ENCODE measurements at places on chromosomes 3 and 15.

GRCh38 chr3:56115698-56116097 lies 352.6 kb downstream of the ERC2 start:
- H3K4me1 ChIP-seq: peaks cover 2% of the 10 kb centered on the region
- H3K27me3 ChIP-seq: no peaks in the 10 kb centered on the region

DNA sequence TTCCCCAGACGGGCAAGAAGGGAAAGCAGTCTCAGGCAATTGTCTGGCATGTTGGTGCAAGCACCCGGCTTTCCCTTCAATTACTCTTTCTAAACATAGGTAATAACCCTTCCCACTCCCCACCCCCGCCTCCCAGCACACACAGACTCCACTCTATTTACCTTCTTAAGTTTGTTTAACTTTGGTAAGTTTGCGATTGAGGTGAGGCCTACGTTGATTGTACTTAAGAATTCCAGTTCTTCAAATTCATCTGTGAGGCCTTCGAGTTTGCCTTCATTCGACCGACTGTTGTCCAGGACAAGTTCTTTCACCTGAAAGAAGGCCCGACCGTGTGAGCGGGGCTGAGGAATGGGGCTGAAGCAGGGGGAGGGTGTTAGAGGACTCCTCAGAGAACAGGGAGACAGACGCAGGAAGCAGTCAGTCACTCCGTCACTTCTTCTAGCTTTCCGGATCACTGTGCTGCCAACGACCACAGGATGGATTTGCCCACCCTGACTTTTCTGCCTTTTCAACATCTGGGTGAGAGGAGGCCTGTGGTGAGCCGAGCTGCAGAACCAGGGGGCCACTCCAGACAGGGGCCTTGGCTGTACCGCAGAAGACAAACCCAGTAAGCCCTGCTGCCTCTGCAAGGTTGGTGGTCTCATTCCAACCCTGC lies 33.0 kb downstream of the ANP32A start:
- no peak for DNase-seq
- H3K27me3 ChIP-seq: no peaks in the 10 kb centered on the region
- H3K27ac ChIP-seq: no peak overlapping the region

DNA sequence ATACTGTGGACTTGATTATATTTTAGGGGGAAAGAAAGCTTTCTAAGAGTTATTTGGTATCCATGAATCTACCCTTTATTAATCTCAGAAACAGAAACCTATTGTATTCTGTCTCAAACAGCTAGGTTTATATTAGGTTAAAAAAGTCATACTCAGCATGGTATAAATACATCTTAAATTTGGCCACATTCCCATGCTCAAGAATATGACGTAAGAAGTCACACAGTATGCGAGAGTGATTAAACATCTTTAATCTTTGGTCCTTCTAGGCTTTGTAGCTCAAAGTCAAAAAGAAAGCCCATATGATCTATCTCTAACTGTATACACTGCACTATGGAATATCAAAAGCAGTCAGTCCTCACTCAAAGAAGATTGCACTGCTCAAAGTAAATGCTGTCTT lies 131.4 kb downstream of the EPHA3 start:
- no peak overlapping the region for H3K4me3 ChIP-seq
- peak; percentile 11 for DNase-seq
- no peaks in the 10 kb centered on the region for H3K4me1 ChIP-seq
- no peaks in the 10 kb centered on the region for H3K27me3 ChIP-seq
- H3K36me3 ChIP-seq: no peaks in the 10 kb centered on the region

DNA sequence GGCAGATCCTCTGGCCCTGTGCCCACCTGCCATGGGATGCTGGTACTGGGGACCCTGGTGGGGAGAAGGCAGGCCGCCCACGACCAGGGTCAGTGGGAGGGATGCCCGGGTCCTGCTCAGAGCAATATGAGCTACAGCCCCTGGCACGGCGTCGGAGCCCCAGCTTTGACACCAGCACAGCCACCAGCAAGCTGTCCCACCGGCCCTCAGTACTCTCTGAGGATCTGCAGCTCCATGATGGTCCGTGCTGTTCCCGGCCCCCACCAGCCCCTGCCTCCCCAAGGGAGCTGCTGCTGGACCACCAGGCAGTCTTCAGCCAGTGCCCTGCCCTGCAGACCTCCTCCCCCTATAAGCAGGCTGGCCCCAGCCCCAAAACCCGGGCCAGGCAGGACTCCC lies 11.5 kb downstream of the DISP2 start:
- H3K4me3 ChIP-seq: no peak overlapping the region
- H3K27ac ChIP-seq: no peak overlapping the region
- H3K4me1 ChIP-seq: peaks cover 2% of the 10 kb centered on the region
- no peaks in the 10 kb centered on the region for H3K36me3 ChIP-seq
- H3K27me3 ChIP-seq: peaks cover 5% of the 10 kb centered on the region

- H3K27me3 ChIP-seq: peaks cover 15% of the 10 kb centered on the region
- no peaks in the 10 kb centered on the region for H3K4me1 ChIP-seq
- DNase-seq: no peak
- H3K27ac ChIP-seq: no peak overlapping the region
- peak overlapping the region; percentile 93 for H3K4me3 ChIP-seq
Measured at GRCh38 chr3:53044371-53044710, 1.5 kb downstream of the SFMBT1 start.

Measured in IMR-90 (cell line).